ENCODE measurements at places on chromosomes 5 and 9.
A peak's percentile ranks its signal among the peaks of the same experiment; 100 is the strongest.

DNA sequence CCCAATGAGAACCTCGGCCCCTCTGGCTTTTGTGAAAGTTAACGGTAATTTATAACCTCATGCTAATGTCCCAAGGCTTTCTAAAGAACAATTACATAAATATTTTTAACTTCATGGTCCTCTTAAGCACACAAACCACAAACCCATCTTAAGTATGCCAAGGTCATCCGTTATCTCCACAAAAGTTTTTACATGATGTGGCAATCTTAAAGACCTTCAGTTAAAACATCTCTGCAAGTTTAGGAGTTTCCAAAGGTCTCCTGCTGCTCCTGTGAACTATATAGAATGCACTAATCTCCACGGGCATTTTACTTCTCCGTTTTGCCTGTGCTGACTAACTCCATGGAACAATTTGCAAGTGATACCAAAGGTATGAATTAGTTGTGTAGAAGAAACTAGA is 228.2 kb downstream of the TLE1 start:
- no peak for DNase-seq

DNA sequence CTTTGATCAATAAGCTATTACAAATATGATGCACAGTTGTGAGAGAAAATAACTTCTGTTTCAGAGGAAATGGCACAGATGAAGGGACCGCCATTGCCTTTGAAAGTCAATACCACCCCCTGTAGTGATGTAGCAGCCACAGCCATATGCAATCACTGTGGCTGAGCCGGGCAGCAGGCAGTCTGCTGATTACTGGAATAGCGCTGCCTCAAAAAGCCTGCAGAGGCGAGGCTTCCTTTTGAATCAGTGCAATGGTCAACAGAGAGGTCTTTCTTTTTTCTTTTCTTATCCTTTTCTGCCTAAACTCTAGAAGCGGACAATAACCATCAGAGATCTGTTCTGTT is 265.1 kb upstream of the TAS2R1 start:
- no peak for DNase-seq

GRCh38 chr5:83149671-83150070 is 72.3 kb downstream of the XRCC4 start:
- no peak for DNase-seq

DNA sequence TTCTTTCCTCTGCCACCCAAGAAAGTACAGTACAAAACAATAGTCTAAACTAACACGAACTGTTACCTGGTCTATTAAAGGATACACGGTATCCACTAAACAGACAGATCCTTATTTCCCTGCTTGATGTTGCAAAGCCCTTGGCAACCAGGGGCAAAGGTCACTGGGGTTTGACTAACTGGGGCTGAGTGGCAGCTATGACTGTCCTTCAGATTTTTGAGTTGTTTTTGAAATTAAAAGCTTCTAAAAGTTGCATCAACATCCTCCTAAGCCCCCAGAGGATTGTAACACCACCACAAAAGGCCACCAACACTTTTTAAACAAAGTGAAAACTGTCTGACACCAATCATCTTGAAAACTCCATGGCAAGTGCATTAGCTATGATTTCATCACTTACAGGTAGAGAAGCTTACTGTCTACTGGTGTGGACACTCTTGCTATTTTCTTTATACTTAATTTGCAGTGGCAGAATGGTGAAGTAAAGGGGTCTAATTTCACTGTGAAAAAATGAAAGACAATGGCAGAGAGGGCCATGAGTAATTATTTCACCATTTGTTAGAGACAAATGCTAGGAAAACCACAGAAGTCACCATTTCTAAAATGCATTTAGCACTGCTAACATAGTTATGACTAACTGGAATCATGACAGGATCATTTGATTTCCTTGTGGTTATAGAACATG is 292.4 kb downstream of the EFNA5 start:
- no peak for DNase-seq

- DNase-seq: no peak
These were observed 67.1 kb upstream of the CDK20 start for GRCh38 chr9:88041447-88041846.

- no peak for DNase-seq
These were observed 2033.8 kb upstream of the WWC1 start for GRCh38 chr5:166257661-166258060.

DNA sequence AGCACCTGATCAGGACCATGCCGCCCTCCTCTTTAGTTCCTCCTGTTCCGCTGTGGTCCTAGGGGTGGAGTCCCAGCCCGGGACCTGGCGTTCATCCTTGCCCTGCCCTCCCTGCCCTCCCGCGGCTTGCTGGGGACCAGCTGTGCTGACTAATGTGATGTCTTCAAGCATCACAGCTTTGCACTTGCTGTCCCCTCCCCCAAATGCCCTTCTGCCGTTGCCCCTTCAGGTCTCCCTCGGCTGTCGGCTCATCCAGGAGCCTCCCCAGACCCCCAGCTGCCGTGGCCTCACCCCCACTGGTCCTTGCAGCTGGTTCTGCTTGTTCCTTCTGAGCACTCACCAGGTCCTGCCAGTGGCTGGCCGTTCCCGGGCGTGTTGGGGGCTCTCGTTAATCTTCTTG is 19.9 kb downstream of the RXRA start:
- no peak for DNase-seq

DNA sequence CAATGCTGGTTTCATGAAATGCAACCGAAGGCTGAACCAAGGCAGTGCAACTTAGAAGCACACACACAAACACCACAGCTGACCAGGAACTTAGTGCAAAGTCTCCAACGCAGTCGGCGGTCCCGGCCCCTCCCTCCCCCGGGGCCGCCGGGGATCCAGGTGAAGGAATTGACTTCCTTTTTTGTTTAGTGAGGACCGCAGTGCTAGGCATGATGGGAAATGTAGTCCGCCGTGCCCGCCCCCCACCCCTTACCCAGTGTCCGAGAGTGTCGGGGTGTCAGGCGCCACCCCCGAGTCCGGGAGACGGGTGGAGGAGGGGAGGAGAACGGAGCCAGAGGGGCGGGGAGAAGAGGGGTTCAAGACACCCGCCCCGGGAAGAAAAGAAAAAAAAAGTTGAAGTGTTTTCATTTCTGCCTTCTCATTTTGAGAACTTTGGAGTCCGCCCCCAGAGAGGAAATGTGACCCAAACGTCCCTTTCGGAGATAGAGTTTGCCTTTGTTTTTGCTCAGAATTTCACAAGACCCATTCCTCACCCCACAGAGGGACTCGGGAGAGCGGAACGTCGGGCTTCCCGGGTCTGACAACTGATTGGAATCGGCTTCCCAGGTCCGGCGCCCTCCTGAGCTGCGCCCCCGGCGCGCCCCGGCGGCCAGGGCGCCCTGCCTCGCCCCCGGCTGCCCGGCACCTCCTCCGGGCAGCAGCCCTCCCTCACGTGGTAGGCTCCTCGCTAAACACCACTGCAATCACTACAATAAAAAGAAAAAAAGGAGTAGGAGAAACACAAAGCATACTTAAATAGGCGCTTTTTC is 2.0 kb downstream of the IER5L start:
- DNase-seq: peak; percentile 92

DNA sequence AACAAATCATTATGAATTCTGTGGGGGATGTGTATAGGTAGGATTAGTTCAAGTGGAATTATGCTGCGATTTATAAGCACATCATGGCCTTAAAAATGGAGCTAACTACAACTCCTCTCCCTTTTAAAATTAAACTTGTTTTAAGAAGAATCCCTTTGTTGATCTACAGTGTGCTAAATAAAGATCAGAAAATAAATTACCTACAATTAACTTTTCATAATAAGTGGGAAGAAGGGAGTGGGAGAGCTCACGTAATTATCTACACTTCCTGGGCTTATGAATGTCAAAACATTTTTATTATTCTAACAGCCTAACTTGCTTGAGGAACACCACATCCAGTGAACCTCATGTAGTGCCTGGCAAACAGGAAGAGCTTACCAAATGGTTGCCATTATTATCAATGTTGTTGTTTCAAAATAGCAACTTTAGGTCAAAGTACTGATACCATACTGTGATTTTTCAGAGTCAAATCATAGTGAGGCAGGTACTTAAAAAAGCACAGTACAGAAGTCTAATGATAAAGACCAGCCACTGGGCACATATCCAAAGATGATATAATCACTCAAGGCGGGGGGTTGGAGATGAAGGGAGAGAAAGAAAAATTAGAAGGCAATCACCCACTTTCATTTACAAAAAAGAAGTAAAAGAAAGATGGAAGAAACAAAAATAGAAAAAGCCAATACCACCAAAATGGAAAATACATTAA is 174.0 kb downstream of the RAPGEF6 start:
- no peak for DNase-seq

DNA sequence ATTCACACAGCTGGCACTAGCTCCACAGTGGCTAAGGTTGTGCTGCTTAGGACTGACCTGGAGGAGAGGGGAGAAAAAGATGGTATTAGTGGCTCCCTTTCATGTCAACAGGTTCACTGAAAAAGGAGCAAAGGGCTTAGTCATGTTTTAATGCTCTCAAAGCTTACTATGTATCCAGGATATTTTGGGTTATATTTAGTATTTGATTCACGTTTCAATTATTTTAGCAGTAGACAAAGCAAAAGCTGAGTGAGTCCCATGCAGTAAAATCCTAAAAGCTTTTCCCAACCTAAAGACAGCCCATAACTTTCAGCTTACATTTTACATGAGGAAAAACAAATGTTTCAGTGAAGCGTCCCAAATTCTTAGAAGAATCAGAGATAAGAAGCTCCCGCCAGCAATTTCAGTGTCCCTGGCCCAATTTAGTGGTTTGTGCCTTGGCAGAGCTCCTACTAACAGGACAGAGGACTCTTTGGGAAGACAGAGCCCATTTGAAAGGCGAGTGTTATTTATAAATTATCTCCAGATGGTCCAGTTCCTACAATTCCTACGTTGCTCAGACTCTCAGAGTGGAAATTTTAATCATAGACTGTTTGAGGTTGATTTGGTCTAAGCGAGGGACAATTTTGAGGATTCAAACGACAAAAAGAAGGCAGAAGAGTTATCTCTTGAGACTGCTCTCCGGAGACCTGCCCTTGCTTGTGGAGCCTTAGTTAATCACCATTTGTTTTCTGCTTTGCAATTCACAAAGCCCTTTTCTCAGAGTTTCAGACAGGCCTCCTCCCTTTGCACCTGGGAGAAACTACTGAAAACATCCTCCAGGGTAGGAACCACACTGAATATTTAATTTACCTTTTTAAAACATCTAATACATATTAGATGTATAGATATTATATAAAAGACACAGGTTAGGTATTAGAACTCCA is 225.0 kb upstream of the ANKRD55 start:
- no peak for DNase-seq

- peak; percentile 56 for DNase-seq
These were observed 17.4 kb downstream of the UBTD2 start for GRCh38 chr5:172266071-172266675.

DNA sequence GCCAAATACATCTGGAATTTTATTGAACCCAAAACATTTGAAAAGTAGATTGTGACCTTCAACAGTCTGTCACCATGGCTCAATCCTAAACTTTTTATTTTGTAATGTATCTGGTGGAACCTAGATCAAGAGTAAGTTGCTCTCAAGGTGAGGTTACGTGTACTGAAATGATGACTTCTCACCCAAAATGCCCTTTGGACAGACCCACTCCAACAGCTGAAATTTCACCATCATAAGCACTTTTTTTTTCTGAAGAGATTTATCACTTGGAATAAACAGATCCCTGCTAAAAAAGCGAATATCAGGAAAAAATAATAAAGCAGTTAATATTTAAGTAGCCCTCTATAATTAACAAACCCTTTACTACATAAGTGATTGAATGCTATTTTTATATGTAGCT is 155.0 kb upstream of the FBXL7 start:
- no peak for DNase-seq

GRCh38 chr9:93587651-93588347 is 11.4 kb downstream of the PHF2 start:
- no peak for DNase-seq

- peak; percentile 51 for DNase-seq
These were observed 33.8 kb upstream of the FYB1 start for GRCh38 chr5:39253196-39253595.

GRCh38 chr5:10310066-10310779 is 2.5 kb upstream of the CMBL start:
- DNase-seq: peak; percentile 90

GRCh38 chr9:34559624-34560455 is 29.7 kb downstream of the CNTFR start:
- peak; percentile 78 for DNase-seq

- no peak for DNase-seq
These were observed 68.7 kb downstream of the S1PR3 start for GRCh38 chr9:89059925-89060506.

GRCh38 chr5:103849934-103850333 is 287.3 kb upstream of the NUDT12 start:
- peak; percentile 84 for DNase-seq

GRCh38 chr5:178277866-178278265 is 45.3 kb upstream of the PHYKPL start:
- no peak for DNase-seq

DNA sequence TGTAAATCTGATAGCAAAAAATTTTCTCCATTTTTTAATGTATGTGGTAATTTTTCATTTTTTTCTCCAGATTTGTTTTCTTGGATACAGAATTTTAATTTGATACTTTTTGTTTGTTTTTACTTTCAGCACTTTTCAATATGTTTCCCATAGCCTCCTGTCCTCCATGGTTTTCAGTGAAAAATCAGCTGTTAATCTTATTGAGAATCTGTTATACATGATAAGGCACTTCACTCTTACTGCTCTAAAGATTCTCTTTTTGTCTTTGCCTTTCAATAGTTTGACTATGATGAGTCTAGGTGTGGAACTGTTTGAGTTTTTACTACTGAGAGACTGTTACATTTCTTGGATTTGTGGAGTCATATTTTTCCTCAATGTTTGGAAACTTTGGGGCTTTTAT is 455.7 kb upstream of the NUDT12 start:
- no peak for DNase-seq

- peak; percentile 17 for DNase-seq
These were observed 88.0 kb downstream of the SEMA6A start for GRCh38 chr5:116486588-116486987.

- DNase-seq: peak; percentile 70
These were observed 32.0 kb upstream of the GTF2H2C start for GRCh38 chr5:69528035-69528434.

GRCh38 chr5:165808335-165808734 is 2302.9 kb downstream of the MAT2B start:
- no peak for DNase-seq

GRCh38 chr5:156654444-156654843 is 195.7 kb upstream of the PPP1R2B start:
- DNase-seq: no peak

DNA sequence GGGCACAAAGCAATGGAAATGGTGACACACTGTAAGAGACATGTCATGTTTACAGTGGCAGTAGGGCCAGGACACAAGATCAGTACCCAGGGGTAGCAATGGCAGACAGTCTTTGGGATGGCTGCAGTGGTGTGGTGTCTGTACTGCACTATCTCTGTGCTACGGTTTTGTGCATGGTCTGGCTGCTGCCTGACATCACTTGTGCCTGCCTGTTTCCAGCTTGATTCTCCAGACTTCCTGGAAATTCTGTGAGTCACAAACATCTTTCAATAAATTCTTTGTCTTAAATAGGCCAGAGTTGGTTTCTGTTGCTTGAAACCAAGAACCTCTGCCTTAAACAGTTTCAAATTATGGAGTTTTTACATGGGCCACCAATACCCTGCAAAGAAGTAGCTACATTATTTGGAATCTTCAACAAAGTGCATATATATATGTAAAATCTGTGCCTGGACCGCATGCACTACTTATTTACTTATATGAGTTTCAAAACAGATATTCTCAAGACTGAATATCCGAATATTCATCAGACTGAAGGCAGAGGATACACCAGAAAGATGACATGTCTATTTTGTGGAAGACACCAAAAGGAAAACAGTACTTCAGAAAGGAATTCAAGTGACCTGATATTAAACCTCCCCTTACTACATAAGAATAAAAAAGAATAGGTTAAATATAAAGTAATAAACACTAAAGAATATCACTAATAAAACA is 188.1 kb downstream of the RFX3 start:
- peak; percentile 63 for DNase-seq

GRCh38 chr5:168689260-168689659 is 110.1 kb upstream of the PANK3 start:
- DNase-seq: no peak
